NCI-H526 treated with DMSO at 0.1 percent for 48 hours (cell line): ENCODE measurements at places on chromosomes 11 and 22.
A peak's percentile ranks its signal among the peaks of the same experiment; 100 is the strongest.

- DNase-seq = no peak
Observed at GRCh38 chr22:21025266-21025665, 7.1 kb downstream of the SLC7A4 start.

- DNase-seq = no peak
Observed at GRCh38 chr11:68835749-68836148, 6.0 kb downstream of the CPT1A start.

DNA sequence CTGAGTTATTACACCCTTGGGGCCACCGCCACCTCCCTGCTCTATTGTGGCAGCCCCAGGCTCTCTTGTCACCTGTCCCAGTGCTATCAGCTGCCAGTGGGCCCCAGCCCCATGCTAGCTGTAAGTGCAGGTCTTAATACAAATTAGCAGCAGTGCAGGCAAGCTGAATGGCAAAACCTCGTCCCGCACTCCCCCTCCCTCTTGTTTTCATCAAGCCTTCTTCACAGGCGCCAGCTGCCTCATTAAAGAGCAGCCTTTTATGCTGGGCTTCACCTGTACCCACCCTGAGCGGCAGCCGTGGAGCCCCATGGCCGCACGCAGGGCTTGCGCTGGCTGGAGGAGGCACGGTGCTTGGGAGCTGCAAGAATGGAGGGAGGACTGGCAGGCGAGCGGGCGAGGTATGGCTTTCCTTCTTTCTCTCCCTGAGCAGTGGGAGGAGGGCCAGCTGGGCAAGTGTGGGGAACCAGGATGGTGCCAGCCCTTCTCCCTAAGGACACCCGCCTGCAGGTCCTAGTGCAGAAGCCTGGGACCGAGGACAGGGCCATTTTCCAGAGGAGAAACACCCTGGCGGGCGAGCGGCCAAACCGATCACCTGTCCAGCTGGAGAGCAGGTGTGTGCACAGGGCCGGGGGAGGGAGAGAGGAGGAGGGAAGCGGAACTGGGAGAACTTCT, 70.7 kb downstream of the FLI1 start:
- no peak for DNase-seq

- DNase-seq = no peak
Observed at GRCh38 chr22:29719899-29720645, at the start of gene CABP7. Gene CABP7 (plus strand): TSS chr22:29720003. CDS start chr22:29720425, 422 bp downstream.

GRCh38 chr22:20624161-20624616, 116.8 kb downstream of the MED15 start:
- DNase-seq = no peak

- DNase-seq = no peak
Observed at GRCh38 chr11:2839395-2839943, 46.1 kb downstream of the CDKN1C start.

GRCh38 chr11:57476047-57476756, 15.9 kb downstream of the RTN4RL2 start:
- no peak for DNase-seq

- no peak for DNase-seq
Observed at GRCh38 chr11:9566561-9567063, 6.9 kb upstream of the WEE1 start.

DNA sequence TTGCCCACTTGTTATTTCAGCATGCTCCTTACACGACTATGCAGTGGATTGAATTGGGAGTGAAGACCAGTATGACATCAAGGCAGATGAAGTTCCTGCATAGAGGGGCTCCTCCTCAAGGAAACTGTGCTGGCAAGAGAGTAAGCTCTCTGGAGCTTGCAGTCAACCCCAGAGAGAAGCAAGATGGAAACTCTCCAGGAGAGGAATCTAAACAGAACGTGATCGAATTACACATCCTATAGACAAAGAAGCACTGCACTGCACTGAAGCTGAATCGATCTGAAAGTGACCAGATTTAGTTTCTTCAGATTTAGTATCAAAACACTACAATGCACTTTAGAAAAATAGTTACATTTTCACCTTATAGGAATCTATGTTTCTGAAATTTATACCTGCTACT, 947.7 kb upstream of the TENM4 start:
- no peak for DNase-seq

GRCh38 chr22:39148026-39148726, 4.3 kb downstream of the CBX7 start:
- DNase-seq = no peak

DNA sequence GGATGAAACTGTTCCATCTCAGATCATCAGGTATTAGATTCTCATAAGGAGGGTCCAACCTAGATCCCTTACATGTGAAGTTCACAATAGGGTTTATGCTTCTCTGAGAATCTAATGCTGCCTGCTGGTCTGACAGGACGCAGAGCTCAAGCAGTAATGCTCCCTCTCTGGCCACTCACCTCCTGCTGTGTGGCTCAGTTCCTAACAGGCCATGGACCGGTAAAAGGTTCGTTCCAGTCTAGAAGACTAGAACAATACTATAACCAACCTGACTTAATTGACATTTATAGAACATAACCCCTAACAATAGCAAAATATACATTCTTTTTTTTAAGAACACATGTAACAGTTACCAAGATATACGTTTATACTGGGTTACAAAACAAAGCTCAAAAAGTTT, 45.8 kb downstream of the ATG16L2 start:
- no peak for DNase-seq

DNA sequence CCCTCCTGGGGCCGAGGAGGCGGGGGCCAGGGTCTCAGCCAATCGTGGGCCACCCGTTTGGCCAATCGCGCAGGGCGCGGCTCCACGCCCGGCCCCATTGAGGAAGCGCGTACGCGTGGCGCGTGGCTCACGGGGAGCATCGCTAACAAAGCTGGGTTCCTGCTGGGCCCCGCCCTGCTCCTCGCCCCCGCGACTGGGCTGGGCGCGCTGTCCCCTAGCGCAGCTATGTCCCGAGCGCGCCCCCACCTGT, 614 bp upstream of the ASCL2 start:
- peak; percentile 73 for DNase-seq

DNA sequence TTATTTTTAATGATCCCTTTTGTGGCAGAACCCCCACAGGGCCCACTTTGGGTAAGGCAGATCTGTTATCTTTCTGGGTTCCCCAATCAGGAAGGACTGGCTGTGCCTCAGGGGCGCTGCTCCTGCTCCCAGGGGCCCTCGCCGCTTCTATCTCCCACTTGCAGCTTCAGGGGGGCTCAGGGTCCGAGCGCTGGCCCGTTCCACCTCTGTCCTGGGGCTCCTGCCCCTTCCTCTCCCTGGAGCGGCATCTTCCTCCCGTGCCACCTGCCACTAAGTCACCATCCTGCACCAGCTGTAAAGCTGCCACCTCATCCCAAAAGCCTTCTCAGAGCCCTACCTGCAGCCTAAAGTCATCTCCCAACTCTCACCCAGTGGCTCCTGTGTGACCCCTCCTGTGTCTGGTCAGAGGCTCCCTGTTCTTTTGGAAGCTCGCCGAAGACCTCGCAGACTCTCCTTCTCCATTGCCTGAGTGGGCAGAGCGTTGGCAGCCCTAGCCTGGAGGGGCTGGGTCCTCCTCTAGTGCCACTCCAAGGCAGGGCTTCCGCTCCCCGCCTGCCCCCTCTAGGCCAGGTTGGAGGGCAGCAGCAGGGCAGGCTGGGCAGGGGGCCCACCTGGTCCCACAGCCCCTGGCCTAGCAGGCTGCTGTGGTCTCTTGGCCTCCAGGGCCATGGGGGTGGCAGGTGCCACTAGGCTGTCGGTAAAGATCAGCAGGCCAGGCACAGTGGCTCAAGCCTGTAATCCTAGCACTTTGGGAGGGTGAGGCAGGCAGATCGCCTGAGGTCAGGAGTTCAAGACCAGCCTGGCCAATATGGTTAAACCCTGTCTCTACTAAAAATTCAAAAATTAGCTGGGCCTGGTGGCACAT, 106.7 kb downstream of the MORC2 start:
- DNase-seq = no peak

DNA sequence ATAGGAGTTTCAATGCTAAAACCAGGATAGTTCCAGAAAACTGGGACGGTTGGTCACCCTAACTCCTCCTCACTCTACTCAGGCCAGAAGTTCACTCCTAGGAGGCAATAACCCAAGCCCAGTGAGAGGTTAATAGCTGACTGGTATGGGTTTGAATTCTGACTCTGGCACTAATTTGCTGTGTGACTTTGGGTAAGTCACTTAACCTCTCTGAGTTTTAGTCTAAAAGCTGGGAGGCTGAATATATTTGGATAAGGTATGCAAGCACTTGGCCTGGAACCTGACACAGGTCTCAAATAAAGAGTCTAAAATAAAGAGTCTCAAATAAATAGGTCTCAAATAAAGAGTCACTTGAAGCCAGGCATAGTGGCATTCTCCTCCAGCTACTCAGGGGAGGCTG, 6.2 kb upstream of the SEC14L6 start:
- DNase-seq = no peak

DNA sequence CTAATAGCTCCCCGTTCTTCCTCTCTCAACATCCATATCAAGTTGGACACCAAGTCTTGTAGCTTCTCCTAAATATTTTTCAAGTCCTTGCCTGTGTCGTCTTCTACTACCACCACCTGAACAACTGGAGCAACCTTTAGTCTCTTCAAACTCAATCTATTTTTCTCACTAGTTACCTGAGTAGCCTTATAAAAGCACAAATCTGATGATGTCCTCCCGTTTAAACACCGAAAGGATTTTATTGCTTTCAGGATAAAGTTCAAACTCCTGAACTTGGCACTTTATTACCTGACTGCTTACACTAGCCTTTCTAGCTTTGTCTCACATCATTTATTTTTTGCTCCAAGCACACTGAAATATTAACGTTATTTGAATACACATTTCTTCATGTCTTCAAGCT, 1.3 kb upstream of the PAK1 start:
- no peak for DNase-seq

DNA sequence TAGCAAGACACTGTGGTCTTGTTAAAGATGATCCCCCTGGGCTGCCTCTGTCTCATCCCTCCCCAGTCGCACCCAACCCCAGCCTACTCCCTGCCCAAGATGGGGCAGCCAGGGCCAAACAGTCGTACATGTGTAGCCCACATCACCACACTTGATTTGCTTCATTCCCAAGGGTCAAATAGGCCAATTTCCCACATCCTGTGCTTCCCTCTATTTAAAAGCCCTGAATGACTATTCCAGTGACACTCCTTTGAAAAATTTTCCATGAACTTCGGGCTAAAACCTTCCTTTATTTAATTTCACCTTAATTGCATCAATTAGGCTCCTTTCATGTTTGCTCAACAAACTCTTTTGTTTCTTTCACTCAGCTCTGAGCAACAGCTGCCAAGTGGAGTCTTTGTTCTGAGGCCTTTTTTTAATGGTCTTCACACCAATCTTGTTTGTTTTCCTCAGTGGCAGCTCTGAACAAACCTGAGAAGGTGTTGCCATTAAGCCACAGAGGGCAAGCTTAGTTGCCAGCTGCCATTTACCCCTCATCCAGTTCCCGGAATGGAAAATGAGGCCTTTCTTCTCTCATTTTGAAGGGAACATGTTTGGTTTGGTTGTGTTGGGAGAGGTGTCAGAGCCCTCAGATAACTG, 126.9 kb downstream of the APIP start:
- DNase-seq = no peak

GRCh38 chr11:47478651-47479329, 29.9 kb upstream of the RAPSN start:
- DNase-seq = no peak

- no peak for DNase-seq
Observed at GRCh38 chr11:84549217-84549616, 1077.9 kb downstream of the DLG2 start.

DNA sequence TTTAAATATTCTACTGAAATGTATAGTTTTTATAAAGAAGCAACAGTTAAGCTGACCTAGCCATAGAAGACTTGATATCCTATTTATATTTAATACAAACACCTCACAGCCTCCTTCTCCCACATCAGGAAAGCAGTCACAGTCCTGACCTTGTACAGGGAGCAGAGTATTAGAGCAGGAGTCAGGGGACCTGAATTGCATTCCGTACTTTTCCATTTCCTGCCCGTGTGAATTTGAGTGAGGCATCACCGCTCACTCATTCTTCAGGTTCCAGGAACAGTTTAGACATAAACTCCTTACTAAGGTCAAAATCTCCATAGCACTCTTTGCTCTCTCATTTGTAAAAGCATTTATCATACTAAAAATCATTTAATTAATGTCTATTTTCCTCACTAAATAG, 482.5 kb upstream of the FAT3 start:
- DNase-seq = no peak

DNA sequence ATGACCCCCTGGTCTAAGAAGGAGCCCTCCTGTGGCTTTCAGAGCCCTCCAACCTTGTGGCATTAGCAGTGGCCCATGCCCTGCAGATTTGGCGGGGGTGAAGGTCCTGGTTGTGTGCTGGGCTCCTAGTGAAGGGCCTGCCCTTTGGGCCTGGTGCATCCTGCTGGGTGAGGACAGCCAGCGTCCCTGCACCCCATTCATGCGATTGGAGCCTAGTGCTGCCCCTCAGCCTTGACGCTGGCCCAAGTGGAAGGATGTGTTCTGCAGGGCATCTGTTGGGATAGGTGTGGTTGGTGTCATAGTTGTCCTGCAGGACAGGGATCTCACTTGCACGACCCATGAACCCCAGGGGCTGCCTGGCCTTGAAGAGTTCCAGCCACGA, 28.1 kb upstream of the DGCR8 start:
- DNase-seq = no peak

GRCh38 chr11:123561431-123561800, 93.0 kb downstream of the SCN3B start:
- DNase-seq = no peak

DNA sequence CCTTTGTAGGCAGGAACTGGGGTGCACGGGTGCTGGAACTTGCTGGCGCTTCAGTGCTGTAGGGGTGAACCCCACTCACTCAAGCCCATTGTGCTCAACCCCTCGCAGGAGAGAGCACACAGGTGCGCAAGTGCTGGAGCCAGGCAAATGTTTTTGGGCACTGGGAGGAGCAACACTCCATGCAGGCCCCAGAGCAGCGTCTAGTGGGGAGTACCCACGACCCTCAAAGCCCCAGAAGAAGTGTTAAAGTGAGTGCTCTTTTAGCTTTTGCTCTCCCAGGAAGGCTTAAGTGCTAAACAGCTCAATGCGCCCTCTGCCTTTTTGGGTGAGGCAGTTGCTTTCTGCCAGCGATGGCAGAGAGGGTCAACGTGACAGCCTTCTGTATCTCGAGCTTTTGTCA, 282.2 kb upstream of the ARHGAP42 start:
- no peak for DNase-seq

DNA sequence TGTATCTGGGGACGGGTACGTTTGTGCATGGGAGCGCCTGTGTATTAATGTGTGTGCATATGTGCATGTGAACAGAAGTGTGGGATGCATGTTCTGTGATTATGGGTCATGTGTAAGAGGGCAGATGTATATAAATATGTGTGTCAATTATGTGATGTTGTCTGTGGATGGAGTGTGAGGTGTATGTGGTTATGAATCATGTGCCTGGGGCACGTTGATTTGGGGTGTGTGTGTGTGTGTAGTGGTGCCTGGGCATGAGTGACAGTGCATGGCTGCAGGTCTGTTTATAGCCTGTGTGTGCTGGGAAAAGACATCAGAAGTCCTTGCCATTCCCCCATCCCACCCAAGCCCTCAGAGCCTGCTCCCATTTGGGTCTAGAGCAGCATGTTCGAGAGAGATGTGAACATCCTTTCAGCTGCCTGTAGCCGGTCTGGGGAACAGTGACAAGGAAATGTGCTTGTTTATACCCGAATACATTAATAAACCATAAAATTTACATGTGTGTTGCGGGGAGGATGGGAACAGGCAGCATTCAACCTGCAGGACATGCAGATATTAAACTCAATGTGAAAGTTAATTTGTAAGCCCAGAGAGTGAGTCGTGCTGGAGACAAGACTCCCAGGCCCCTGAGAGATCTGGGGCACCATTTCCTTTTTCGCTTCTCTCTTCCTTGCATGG, 129.0 kb downstream of the NECTIN1 start:
- peak; percentile 72 for DNase-seq

- no peak for DNase-seq
Observed at GRCh38 chr22:48186146-48186790, 1423.8 kb downstream of the TBC1D22A start.

GRCh38 chr22:32522237-32522636, 47.6 kb downstream of the FBXO7 start:
- DNase-seq = no peak
